ENCODE measurements at places on chromosomes 3 and 15.

DNA sequence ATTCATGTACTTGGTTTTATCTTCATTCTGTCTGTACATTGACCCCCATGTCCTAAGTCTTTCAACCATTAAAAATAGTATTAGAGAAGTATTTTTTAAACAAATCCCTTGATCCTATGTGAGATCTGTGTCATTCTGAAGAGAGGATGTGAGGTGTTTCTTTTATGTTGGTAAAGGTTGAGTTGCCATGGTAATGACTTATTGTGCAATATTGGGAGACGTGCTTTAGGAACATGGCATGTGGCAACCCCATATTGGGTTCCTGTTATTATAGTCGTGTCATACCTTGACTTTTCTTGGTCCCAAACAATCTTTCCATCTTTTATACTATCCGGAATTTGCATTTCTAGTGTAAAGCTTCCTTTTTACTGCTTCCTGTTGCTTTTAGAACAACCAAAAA is 203.1 kb downstream of the KCNAB1 start:
- DNase-seq = no peak

GRCh38 chr15:23854203-23854911 is 167.3 kb upstream of the NDN start:
- DNase-seq = no peak

DNA sequence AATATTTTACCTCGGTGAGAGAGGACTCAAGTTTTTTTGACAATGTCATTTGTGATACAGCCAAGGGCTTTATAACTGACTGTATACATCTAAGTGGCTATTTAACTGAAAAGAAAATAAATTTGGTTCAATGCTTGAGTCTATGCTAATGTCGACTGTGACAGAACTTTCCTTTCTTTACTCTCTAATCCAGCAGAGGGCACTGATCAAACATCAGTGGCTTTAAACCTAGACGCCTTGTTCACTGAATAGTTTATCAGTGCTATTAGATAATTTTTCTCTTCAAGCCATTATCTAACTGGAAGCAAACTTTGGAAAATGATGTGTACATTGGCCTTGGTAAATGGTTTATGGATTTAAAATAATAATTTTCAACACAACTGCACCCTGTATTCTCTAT is 285.1 kb downstream of the CHL1 start:
- no peak for DNase-seq

DNA sequence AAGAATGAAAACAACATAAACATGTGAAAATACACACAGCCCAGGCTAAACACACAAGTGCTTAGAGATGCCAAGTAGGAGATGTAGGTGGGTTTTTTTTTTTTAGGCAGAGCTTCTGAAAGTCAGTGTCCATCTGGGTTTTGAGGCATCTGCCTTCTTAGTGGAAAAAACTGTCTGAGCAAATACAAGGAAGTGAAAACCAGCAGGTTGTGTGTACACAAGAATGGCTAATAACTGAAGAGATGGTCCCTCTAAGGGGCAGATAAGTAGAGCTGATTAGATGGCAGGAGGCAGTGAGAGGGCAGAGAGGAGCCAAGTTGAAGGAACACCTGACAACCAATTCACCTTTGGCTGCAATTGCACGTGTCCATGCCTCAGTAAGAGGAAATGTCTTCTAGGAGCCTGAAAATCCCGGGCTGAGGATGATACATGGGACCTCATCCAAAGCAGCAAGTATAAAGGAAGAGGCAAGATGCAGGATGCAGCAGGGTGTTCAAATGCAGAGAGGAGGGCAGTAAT is 34.9 kb downstream of the CYP19A1 start:
- no peak for DNase-seq

- no peak for DNase-seq
Observed at GRCh38 chr15:101266787-101267186, 10.5 kb downstream of the SELENOS start.
